ENCODE measurements at places on chromosomes 5 and 9.

GRCh38 chr5:138032028-138032571 is 779 bp downstream of the FAM13B start:
- peak; percentile 81 for DNase-seq

- no peak for DNase-seq
Observed at GRCh38 chr5:66306844-66307315, 162.8 kb downstream of the SREK1 start.

GRCh38 chr5:124743602-124744169 is 2.8 kb downstream of the ZNF608 start:
- no peak for DNase-seq

GRCh38 chr5:122120957-122121356 is 8.4 kb upstream of the ZNF474 start:
- no peak for DNase-seq

DNA sequence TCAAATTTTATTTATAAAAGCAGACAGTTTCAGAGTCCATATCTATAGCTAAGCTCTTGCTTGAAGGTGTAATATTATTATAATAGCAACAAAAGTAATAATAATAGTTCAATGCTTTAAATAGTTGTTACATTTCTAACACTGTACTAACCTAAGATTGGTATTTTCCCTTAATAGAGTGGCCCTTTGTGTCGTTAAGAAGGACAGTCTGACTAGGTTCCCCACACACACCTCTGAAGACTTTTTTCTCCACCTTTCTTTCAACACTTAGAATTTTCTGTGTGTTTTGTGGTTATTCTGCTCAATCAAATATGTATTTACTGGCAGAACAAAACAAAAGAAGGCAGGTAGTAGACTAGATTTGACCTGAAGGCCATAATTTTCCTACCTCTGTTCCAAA is 223.2 kb upstream of the ACO1 start:
- DNase-seq: no peak

DNA sequence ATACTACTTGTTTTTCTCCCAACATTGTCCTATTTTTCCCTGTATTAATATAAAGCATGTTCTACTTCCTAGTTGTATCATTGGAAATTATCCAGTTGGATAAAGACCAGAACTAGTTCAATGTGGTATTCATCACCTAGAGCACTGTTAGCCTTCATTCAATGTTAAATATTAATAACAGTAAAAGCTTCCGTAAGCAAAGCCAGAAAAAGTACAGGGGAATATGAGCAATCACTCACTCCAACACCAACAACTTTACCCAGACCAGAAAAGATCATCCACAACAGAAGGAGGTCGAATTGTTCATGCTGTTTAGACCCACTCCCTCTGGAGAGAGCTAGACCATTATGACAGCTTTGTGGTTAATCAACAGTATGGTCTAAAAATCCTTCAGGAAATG is 728.4 kb downstream of the MAT2B start:
- DNase-seq: no peak

GRCh38 chr9:99119976-99120655 is 15.2 kb downstream of the TGFBR1 start:
- DNase-seq: no peak

GRCh38 chr5:134982230-134982629 is 14.5 kb downstream of the CATSPER3 start:
- no peak for DNase-seq

- no peak for DNase-seq
Observed at GRCh38 chr5:103785569-103785968, 223.0 kb upstream of the NUDT12 start.

GRCh38 chr5:1021136-1021968 is 12.8 kb downstream of the NKD2 start:
- no peak for DNase-seq

DNA sequence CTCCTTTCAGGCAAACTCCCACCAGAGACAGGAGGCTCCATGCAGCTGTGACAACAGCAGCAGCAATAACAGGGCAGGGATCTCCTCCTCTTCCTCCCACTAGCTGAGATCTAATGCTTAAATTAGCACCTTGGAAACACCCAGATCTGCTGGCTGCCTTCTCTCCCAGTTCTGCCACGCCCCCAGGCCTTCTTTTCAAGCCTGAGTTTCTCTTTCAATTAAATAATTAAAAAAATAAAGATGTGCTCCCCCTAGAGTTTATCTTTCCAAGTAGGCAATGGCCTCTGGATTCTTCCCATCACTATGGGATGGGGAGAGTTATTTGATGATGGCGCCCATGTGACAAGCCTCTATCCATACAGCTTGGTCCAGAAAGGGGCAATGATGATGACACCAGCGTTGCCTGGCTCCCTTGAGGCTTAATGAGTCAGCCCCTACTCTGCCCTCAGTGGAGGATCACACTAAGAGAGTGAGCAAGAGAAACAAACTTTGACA is 3.8 kb downstream of the FAM219A start:
- peak; percentile 67 for DNase-seq

DNA sequence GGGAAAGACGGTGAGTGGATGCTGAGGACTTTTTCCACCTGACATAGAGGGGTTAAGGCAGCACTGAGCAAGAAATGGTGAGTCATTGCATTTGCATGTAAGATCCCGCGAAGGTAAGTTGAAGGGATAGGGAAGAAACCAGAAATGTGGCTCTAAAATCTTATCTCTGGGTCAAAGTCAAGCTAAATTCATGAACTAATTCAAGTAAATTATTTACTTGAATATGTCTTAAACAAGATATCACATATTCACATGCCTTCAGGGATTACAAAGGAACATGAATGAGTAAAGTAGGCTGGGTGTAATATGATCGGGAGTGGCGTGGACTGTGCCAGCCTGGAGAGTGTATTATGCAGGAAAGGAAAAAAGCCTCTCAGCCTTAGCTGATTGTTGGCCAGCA is 74.4 kb upstream of the EQTN start:
- DNase-seq: no peak

- DNase-seq: no peak
Observed at GRCh38 chr9:129307227-129307970, 129.3 kb upstream of the IER5L start.

- DNase-seq: no peak
Observed at GRCh38 chr5:35032356-35032755, 15.4 kb downstream of the AGXT2 start.

- peak; percentile 86 for DNase-seq
Observed at GRCh38 chr5:149452665-149453617, 73.8 kb upstream of the IL17B start.

Data from MG63 (cell line).